A549 treated with GW870086 at 1 μM for 4 hours (cell line): ENCODE measurements at places on chromosomes 5 and 9. TPM values are rescaled to one million over a fixed set of nuclear protein-coding genes. Genes with fewer than 3 reads are reported as not detected.

ANGPTL2 gene
- not detected in 5 replicates for total RNA-seq

CTSV gene
- total RNA-seq, result 11.9 to 13.8 TPM (median 13.4 TPM) in 5 replicates

HSPA9 gene
- total RNA-seq, result 322 to 349 TPM (median 328 TPM) in 5 replicates

ZFP37 gene
- 1.3 to 2.5 TPM (median 2.0 TPM) in 5 replicates for total RNA-seq

SPATA6L gene
- total RNA-seq, result 1.4 to 2.9 TPM (median 2.2 TPM) in 5 replicates
